ENCODE measurements at places on chromosomes 11 and 22. TPM values are rescaled to one million over a fixed set of nuclear protein-coding genes. Genes with fewer than 3 reads are reported as not detected.

FDXACB1 gene
- 7.2 TPM for total RNA-seq

TENM4 gene
- total RNA-seq, result 71.5 TPM

PKDREJ gene
- total RNA-seq, result under 0.01 TPM

RAB38 gene
- 1.8 TPM for total RNA-seq

APOL5 gene
- not detected for total RNA-seq
